AG20443 (cell line): ENCODE measurements at places on chromosomes 12 and 14.

DNA sequence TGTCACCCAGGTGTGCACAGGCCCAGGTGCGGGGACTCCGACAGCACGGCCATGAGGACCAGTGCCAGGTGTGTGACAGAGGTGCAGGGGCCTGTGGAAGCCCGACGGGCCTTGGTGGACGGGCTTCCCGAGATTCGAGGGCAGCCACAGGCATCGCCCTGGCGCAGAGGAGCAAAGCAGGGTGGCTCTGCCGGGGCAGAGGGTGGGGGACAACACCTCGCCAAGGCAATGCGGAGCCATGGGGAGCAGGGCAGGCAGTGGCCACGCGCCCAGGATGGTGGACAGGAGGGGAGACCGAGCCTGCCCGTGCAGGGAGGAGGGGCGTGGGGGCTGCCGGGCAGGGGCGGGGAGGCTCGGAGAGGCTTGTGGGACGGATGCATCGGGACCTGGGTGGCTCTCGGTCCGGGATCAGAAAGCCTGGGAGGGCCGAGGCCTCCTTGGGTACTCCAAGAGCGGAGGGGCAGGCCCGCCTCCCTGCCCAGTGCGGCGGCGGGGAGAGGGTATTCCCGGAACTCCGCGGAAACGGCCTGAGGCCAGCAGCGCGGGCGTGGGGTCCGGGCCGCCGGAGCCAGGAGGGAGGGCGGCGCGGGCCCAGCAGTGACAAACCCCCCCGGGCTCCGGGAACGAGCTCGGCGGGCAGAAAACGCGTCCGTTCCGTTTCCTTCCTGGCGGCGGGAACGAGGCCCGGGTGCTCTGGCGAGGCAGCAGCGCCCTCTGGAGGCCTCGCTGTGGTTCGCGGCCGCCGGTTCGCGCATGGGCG is 1.6 kb downstream of the TMEM121 start:
- DNase-seq = peak; percentile 98

- DNase-seq = no peak
Measured at GRCh38 chr12:106892075-106892474, 63.6 kb upstream of the TMEM263 start.

GRCh38 chr12:71186571-71187288 is 28.9 kb upstream of the TSPAN8 start:
- DNase-seq = no peak

DNA sequence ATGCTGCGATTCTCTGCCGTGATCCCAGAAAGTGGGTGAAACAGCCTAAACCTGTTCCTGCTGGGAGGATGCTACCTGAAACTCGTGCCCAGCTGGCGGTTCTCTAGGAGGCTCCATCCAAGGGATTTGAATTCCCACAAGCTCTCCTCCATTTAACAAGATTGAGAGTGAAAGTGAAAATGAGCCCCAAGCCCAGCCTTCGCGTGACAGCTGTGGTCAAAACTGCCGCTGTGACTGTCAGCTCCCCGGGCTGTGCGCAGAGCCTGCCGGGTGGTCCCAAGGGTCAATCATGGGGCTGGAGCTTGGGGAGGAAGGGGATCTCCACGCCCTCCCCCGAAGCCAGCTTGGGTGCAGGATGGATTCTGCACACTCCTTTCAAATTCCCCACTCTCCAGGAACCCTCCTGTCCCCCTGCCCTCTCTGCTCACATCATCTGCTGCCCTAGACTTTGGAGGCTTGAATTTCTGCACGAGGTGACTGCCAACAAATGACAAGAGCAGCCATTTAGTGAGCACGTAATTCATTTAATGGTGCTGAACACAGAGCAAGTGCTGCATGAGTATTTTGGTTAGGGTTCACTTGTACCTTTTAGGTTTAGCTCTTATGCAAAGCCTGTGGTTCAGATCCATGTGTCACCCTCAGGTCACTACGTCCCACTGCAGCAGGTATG is 5.3 kb downstream of the ASB2 start:
- DNase-seq = peak; percentile 58

DNA sequence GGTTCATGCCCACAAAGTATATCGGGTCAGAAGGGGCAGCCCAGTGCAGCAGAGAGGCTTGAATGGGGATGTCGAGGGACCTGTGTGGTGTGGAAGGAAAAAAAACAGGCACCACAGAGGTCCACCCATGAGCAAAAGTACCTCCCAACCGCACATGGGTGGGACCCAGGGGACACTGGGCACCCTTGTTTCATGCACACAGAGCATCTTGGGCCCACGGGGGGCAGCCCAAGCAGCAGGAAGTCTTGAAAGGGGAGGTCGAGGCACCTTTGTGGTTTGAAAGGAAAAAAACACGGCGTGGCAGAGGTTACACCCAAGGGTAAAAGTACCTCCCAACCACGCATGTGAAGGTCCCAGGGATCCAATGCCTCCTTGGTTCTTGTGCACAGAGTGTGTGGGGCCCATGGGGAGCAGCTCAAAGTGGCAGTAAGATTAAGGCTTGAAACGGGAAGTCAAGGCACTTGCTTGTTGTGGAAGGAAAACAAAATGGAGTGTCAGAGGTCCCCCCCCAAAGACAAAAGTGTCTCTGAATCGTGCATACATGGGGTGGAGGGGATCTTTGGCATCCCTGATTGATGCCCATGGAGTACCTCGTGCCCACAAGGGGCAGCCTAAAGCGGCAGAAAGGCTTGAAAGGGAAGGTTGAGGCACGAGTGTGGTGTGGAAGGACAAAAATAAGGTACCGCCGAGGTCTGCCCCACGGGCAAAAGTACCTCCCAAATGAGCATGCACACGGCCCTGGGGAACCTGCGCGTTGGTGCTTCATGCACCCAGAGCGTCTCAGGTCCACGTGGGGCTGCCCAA is 575.5 kb downstream of the ALG10 start:
- DNase-seq = peak; percentile 1
